ENCODE measurements at places on chromosomes 1 and 21.

DNA sequence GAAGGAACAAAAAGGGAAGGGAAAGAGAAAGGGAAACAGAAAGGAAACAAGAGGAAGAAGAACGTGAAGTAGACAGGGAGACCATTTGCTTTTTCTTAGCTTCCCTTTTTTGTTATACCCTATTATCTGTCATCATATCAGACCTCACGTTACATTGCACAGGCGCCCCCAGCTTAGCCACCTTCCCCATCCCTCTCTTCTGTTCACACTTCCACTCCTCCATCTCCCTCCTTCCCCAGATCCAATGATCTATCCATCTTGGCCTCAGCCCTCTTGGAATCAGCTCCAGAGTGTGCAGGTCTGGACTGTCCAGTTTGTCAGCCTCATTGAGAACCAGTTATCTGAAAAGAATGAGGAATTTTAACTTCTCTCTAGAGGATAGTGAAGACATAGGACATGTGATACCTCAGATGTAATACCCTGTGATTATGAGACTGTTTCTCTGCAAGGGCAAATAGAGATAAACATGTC lies 101.1 kb upstream of the ERRFI1 start:
- peak; percentile 11 for DNase-seq

- DNase-seq = no peak
Measured at GRCh38 chr1:42264511-42265190, 70.4 kb downstream of the FOXJ3 start.

- peak; percentile 74 for DNase-seq
Measured at GRCh38 chr1:228500901-228501871, 14.0 kb downstream of the RNF187 start.

- DNase-seq = no peak
Measured at GRCh38 chr1:109629372-109630030, 9.9 kb downstream of the AMPD2 start.

- no peak for DNase-seq
Measured at GRCh38 chr1:115063228-115063901, 25.9 kb downstream of the TSPAN2 start.

GRCh38 chr1:235124111-235124510 lies 4.5 kb downstream of the TOMM20 start:
- DNase-seq = no peak

DNA sequence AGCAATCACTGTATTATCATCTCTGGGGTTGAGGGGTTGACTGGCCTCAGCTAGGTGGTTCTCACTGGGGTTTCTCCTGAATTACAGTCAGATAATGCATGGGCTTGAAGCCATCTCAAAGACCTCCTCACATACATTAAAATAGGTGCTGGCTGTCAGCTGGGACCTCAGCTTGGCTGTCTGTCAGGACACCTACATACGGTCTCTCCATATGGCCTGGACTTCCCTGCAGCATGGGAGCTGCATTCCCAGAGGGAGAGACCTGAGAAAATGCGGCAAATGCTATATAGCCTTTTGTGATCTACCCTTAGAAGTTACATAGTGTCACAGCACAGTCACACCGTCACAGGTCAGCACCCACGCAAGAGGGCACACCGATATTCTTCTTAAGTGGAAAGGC lies 93.6 kb downstream of the TSEN15 start:
- no peak for DNase-seq

GRCh38 chr1:174232761-174233160 lies 73.4 kb downstream of the RABGAP1L start:
- DNase-seq = no peak

- peak; percentile 75 for DNase-seq
Measured at GRCh38 chr1:161177112-161177935, at the start of gene B4GALT3. Gene B4GALT3, minus strand, starts transcription at chr1:161177507. Its CDS starts 1,447 bp downstream, at chr1:161176060.

- no peak for DNase-seq
Measured at GRCh38 chr1:23407016-23407630, 17.4 kb downstream of the TCEA3 start.

DNA sequence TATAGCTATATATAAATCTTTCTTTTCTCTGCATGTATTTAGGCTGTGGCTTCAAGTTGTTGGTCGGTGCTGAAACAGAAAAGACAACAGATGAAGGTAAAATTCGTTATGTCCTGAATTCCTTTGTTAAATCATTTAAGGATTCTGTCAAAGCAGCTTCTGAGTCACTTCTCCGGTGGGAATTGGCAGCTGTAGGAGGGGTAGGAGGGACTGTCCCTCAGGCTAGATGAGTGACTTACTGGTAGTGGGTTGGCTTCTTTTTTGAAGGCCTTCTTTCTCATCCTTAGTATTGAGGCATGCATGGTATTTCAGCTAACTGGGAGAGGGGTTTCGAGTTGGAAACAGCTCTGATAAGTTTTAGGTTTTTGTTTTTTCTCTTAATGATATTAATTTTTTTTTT lies 22.1 kb upstream of the NEXN start:
- no peak for DNase-seq

- DNase-seq = peak; percentile 91
Measured at GRCh38 chr1:27862671-27863537, 9.4 kb upstream of the THEMIS2 start.

- DNase-seq = peak; percentile 68
Measured at GRCh38 chr1:145751491-145752037, 32.3 kb downstream of the CD160 start.

DNA sequence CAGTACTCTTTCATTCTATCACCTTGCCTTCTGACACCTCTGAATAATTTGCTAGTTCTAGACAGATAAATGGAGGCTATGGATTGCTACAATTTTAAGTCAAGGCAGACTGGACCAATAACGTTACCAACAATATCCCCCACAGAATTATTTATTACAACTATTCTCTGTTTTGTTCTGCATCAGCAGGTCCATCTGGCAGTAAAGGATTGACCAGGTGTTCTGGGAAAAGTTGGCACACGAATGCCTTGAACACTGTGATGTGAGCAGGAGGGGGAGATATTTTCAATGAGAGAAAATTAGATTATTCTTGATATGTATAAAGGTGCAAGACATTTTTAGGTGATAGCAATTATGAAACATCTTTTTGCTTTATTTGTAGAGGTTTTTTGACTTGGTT lies 718.8 kb upstream of the TMPRSS15 start:
- peak; percentile 17 for DNase-seq

GRCh38 chr21:45951676-45952075 lies 29.9 kb upstream of the COL6A1 start:
- no peak for DNase-seq

GRCh38 chr1:18922848-18923755 lies 20.7 kb upstream of the ALDH4A1 start:
- no peak for DNase-seq

- peak; percentile 53 for DNase-seq
Measured at GRCh38 chr1:198771563-198772153, 132.8 kb downstream of the PTPRC start.

Measured in pons (tissue), 1 donor.